Bladder microvascular endothelial cell (primary cell): ENCODE measurements at places on chromosomes 5 and 9. TPM values are rescaled to one million over a fixed set of nuclear protein-coding genes. Genes with fewer than 3 reads are reported as not detected.

The PRLR gene
- total RNA-seq, result not detected in 2 replicates

The PTGS1 gene
- 0.97 and 5.9 TPM in 2 replicates for total RNA-seq

The AK1 gene
- total RNA-seq, result 30.6 and 54.9 TPM in 2 replicates

The SLC46A2 gene
- total RNA-seq, result not detected in 2 replicates

The ZNF367 gene
- total RNA-seq, result 9.1 and 9.6 TPM in 2 replicates

The PCDHGB5 gene
- total RNA-seq, result 8.1 and 23.0 TPM in 2 replicates

The TSSK1B gene
- not detected in 2 replicates for total RNA-seq

The GRIA1 gene
- under 0.01 TPM in 1 of 2 replicates, not detected in the other for total RNA-seq

The PKD2L2 gene
- not detected in 2 replicates for total RNA-seq

The SLCO6A1 gene
- not detected in 2 replicates for total RNA-seq

The CDX1 gene
- not detected in 2 replicates for total RNA-seq

The CARD6 gene
- total RNA-seq, result 18.3 and 33.1 TPM in 2 replicates

The FOXD4L6 gene
- total RNA-seq, result 0.06 TPM in 1 of 2 replicates, not detected in the other

The CAMK4 gene
- 0.32 and 2.3 TPM in 2 replicates for total RNA-seq

The PCDHGA2 gene
- 0.81 and 1.9 TPM in 2 replicates for total RNA-seq

The WNT8A gene
- total RNA-seq, result not detected in 2 replicates

The PPP1R2B gene
- 0.06 and 0.16 TPM in 2 replicates for total RNA-seq

The PAXX gene
- 7.7 and 10.7 TPM in 2 replicates for total RNA-seq

The LIX1 gene
- total RNA-seq, result not detected in 2 replicates

The IQGAP2 gene
- total RNA-seq, result 0.65 and 1.1 TPM in 2 replicates

The CERCAM gene
- 9.6 and 35.7 TPM in 2 replicates for total RNA-seq

The TLE1 gene
- total RNA-seq, result 32.2 and 79.9 TPM in 2 replicates

The BTNL9 gene
- 0.13 and 0.81 TPM in 2 replicates for total RNA-seq

The CDH12 gene
- total RNA-seq, result not detected in 2 replicates

The PCDHB14 gene
- total RNA-seq, result 0.49 and 1.8 TPM in 2 replicates

The SPINK13 gene
- total RNA-seq, result not detected in 2 replicates

The ZNF354B gene
- total RNA-seq, result 5.0 and 9.1 TPM in 2 replicates

The ADAMTSL2 gene
- total RNA-seq, result under 0.01 TPM in 2 replicates

The IGFBPL1 gene
- total RNA-seq, result 0.25 TPM in 1 of 2 replicates, not detected in the other

The TLR4 gene
- total RNA-seq, result 24.3 and 211 TPM in 2 replicates

The C9orf153 gene
- 0.94 TPM in 1 of 2 replicates, not detected in the other for total RNA-seq

The HTR4 gene
- not detected in 2 replicates for total RNA-seq

The OR1J2 gene
- total RNA-seq, result 0.13 TPM in 1 of 2 replicates, not detected in the other

The WDR31 gene
- total RNA-seq, result 0.49 and 0.63 TPM in 2 replicates

The TERT gene
- total RNA-seq, result 0.06 TPM in 1 of 2 replicates, not detected in the other

The RNF208 gene
- 0.16 and 0.31 TPM in 2 replicates for total RNA-seq

The OR1K1 gene
- total RNA-seq, result not detected in 2 replicates

The DNAI1 gene
- not detected in 2 replicates for total RNA-seq

The CDC25C gene
- total RNA-seq, result 3.7 and 8.1 TPM in 2 replicates

The SPATA31A3 gene
- not detected in 2 replicates for total RNA-seq

The PCDHA9 gene
- total RNA-seq, result 0.06 TPM in 1 of 2 replicates, not detected in the other

The MED22 gene
- 9.4 and 39.6 TPM in 2 replicates for total RNA-seq

The NUP188 gene
- total RNA-seq, result 38.5 and 105 TPM in 2 replicates

The CTNND2 gene
- not detected in 2 replicates for total RNA-seq

The FOXD4L4 gene
- 0.38 TPM in 1 of 2 replicates, not detected in the other for total RNA-seq

The TAF1L gene
- total RNA-seq, result under 0.01 TPM in 1 of 2 replicates, not detected in the other

The TYRP1 gene
- total RNA-seq, result under 0.01 and 1.4 TPM in 2 replicates

The NDOR1 gene
- 2.3 and 3.3 TPM in 2 replicates for total RNA-seq

The TMEM267 gene
- 5.2 and 14.3 TPM in 2 replicates for total RNA-seq

The TMEFF1 gene
- total RNA-seq, result 3.6 and 10.8 TPM in 2 replicates

The PCDHGA6 gene
- 1.5 and 4.1 TPM in 2 replicates for total RNA-seq
